ENCODE measurements at places on chromosomes 1 and 21.

- DNase-seq: no peak
Measured at GRCh38 chr1:162551969-162552683, 9.4 kb upstream of the UAP1 start.

DNA sequence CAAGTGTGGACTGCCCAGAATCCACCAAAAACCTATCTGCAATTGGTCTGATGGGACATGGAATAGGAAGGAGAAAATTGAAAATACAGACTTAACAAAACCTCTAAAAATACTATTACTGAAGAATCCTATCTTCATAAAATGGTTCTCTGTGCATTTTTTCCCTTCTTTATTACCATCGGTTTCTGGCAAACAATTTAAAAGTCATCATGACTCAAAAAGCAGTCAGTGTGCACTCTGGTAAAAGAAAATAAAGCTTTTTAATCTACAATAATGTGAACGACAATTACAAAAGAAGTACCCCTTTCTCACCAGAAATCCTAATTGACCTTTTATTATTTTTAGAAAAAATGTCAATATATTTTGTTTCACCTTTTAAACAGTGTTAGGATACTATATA lies 186.3 kb downstream of the TPR start:
- no peak for DNase-seq

DNA sequence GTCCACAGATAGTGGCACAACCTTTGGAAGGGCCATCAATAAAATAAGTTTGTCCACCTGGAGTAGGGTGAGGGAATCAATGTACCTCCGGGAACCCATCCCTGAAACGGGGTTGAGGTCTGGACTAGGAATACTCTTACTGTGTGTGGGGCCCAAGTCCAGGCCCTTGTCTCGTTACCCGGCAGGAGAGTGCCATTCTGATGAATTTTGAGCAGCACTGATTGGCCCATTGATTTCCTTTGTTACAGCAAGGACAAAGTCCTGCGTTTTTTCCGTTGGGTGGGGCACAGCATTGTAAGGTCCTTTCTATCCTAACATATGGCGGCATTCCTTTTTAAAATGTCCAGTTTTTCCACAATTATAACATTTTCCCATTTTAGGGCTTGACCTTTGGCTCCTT lies 75.2 kb downstream of the AXDND1 start:
- no peak for DNase-seq

- no peak for DNase-seq
Measured at GRCh38 chr1:171718216-171718615, 23.6 kb downstream of the VAMP4 start.

DNA sequence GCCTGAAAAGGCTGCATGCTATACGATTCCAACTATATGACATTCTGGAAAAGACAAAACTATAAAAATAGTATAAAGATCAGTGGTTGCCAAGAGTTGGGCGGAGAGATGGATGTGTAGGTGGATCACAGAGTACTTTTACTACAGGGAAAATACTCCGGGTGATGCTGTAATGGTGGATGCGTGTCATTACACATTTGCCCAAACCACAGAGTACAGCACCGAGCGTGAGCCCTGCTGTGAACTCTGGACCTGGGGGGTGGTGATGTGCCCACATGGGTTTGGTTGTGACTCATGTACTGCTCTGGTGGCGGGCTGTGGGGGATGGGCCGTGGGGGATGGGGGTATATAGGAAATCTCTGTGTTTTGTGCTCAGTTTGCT lies 162.7 kb upstream of the COL6A1 start:
- peak; percentile 45 for DNase-seq

DNA sequence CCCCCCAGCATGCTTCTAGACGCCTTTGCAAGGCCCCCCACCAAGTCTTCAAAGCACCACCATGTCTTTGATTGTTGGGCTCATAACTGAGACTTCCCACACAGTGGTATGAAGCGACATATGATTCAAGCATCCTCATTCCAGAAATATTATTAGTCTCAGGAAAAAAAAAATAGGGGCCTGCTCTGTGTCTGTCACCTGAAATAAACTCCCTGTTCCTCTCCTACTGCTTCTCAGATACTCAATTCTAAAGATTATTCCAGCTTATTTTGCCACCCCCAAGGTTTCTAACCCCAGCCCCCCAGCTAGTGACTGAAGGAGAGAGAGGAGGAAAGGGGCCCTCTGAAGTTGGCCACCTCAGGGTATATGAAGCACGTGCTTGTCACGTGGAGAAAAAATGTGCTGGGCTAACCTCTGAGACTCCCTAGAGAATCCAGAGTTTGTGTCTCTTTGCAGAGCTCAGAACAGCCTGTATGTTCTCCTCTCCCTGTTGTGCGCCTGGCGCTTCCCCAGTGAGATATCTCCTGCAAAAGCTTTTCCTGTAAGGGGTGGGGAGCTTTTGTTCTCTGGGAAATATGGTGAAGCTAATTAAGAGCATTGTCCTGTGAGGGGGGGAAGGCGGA lies 35.9 kb upstream of the RASAL2 start:
- DNase-seq: peak; percentile 50

GRCh38 chr1:180540697-180541594 lies 17.8 kb upstream of the OVAAL start:
- no peak for DNase-seq

DNA sequence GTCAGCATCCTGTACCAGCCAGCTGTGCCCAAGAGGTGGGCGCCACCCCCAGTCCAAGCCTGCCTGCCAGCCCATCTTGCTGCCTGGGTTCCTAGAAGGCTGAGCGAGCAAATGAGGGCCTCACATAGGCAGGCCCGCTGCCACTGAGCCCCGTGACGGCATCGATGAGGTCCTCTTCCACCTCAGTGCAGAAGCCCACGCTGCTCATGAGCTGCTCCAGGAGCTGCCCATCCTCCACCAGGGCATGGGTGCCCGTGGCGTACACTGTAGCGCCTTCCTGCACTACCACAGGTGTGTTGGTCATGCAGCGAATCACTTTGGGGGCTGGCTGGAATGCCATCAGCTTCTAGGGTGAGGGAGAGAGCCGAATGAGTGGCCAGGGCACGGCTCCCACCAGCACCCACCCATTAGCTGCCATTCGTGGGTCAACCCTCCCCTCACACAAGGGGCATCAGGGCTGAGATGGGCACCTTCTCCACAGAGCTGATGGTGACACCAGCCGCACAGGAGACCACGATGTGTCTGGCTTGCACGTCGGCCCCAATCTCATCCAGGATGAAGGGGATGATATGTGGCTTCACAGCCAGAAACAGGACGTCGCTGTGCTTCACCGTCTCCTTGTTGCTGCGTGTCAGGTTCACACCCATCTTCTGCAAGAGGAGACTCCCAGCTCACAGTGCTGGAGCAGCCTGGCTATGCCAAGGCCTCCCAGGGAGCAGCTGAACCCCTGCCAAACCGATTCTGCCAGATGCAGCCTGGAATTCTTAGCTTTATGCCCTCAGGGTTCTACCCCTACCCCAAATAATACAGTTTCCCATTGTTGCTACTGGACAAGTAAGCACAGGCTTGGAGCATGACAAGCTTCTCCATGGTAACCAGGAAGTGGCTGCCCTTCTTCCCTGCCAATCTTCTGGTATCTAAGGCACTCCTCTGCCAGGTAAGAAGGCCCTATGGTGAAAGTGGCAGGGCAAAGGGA lies 2.0 kb downstream of the PYCR2 start:
- no peak for DNase-seq

GRCh38 chr1:59355361-59355760 lies 58.5 kb downstream of the FGGY start:
- no peak for DNase-seq

DNA sequence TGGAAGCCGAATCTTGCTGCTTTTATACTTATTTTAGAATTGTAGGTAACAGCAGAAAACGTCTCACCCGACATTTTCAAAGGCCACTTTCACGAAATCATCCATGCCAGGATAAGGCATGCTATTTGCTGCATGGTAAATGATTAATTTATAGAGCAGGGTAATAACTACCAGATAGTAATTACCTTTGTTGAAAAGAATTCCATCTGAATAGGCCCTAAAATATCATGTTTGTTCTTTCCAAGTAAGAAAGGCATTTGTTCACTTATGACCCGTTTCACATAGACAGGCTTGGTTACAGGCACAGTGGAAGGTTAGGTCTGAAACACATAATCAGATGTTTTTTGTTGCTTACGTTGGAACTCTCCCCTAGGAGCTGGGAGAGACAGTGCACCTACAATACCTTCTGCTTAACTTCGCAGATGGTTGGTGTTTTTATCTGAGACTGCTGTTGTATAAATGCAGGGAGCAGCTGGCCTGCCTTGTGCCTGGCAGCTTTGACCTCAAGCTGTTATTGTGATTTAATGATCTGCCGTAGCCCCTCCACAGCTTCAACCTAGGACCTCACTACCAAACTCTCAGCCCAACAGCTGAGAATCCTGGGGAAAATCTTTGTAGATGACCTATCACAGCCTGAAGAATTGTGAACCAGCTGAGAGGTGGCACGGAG lies 1.6 kb downstream of the SLC44A3 start:
- no peak for DNase-seq

DNA sequence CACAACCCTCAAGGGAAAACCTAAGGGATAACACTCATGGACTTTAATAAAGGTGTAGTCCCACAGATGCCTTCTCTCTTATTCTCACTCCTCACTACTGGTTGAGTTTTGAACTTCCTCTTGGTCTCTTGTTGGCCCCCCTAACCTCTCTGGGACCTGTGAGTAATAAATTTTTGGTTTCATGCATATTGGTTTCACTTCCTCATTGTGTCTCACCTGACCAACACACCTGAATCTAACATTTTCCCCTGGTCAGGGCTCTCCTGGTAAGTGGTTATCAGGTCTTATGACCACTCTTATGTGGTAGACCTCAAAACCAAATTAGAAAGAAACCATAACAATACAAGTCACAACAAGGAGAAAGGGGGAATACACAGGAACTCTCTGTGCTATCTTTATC lies 60.5 kb upstream of the PRMT6 start:
- no peak for DNase-seq

- DNase-seq: no peak
Measured at GRCh38 chr1:231078250-231078649, 38.2 kb upstream of the FAM89A start.

- no peak for DNase-seq
Measured at GRCh38 chr1:223837206-223837605, 8.5 kb downstream of the TP53BP2 start.

DNA sequence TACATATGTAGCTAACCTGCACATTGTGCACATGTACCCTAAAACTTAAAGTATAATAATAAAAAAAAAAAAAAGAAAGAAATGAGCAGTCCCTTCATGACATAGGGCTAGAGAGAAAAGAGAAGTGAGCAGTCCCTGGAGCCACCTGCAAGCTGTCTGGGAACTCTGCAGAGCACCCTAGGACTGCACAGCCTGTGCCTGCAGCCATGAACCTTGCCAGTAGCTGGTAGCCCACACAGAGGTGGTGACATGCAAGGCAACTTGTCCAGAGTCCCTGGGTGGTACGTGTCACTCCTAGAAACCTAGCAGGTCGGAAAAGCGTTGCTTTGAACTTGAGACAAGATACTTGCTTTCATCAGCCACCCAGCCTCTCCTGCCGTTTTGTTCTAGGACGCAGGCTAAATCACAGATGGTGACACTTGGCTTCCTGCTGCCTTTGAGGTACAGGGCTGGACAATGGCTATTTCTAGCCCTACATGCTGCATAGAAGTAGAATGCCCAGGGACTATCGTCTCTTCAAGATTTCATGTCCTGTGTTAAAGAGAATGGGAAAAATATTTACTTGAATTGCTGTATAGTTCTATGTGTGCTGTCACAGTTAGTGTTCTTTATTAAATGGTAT lies 260.9 kb downstream of the LTN1 start:
- no peak for DNase-seq

DNA sequence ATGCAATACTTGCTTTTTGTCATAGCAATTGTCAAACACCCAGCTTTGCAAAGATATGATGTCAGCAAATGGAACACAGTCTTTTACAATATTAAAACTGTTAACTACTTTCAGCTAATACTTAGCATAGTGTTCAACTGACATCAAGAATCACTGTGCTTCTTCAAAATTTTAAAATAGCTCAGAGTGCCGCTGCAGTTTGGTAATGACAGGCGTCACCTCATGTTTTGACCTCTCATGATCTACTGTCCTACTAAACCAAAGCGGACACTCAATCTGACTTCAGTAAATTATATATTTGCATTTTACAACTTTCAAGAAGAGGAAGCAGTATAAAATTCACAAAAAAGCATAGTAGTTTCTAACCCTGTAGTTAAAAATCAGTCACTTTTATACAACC lies 2.0 kb downstream of the FMO1 start:
- DNase-seq: no peak

DNA sequence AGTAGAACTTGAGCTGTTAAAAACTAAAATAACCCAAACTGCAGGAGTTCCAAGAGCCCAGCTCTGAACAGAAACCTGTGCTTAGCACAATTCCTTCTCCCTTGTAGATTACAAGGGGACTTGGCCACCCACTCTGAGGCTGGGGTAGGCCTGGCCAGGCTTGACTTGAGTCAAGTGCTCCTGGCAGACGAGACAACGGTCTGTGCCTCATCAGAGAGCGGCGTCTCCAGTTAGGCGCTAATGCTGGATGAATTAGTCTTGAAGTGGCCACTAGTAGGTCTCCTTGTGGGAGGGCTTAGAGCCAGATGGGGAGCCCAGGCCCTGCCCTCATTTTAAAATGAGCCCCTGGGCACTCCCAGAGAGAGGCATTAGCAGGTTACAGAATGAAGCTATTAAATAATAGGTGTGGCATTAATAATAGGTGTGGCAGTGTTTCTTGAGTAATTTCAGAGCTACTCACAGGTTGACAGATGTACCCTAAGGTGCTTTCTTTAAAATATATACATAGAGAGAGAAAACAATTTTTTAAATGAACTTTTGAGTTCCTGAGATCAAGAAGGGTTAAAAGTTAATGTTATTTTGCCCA lies 1.1 kb downstream of the EEIG2 start:
- DNase-seq: no peak

DNA sequence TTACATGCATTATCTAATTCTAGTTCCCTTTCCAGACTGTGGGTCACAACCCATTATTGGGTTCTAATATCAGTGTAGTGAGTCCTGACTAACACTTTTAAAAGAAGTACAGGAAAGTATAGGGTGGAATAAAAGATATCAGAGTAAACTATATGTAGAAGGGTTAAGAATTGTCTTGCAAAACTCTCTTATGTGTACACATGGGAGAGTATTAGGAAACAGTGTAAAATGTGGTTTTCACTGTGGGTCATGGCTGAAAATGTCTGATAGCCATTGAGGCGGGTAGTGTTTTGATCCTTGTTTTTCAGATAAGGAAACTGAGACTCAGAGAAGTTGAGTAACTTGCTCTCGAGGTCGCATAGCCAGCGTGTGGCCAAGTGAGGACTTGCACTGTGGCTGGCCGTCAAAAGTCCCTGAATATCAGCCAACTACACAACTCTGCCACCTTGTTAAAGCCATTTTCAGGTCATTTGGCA lies 18.5 kb upstream of the MTARC1 start:
- DNase-seq: no peak

GRCh38 chr1:88729297-88729696 lies 45.2 kb downstream of the PKN2 start:
- no peak for DNase-seq
